ENCODE measurements at places on chromosomes 16 and 17.

- DNase-seq: no peak
These were observed 1030.3 kb upstream of the CDH8 start for GRCh38 chr16:63066552-63066951.

- no peak for DNase-seq
These were observed 4.2 kb downstream of the IRX3 start for GRCh38 chr16:54282202-54282927.

DNA sequence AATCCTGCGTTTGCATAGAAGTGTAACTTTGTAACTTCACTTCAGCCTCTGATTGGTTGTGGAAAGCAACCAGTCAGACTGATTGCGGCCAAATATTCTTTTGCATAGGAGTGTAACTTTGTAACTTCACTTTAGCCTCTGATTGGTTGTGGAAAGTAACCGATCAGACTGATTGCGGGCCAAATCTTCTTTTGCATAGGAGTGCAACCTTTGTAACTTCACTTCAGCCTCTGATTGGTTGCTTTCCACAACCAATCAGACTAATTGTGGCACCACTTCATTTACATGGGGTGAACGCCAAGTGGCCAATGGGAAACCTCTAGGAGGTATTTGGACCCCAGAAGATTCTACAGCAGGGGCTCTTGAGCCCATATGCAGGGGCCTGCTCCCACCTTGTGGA lies 1.8 kb upstream of the TMEM98 start:
- DNase-seq: no peak

DNA sequence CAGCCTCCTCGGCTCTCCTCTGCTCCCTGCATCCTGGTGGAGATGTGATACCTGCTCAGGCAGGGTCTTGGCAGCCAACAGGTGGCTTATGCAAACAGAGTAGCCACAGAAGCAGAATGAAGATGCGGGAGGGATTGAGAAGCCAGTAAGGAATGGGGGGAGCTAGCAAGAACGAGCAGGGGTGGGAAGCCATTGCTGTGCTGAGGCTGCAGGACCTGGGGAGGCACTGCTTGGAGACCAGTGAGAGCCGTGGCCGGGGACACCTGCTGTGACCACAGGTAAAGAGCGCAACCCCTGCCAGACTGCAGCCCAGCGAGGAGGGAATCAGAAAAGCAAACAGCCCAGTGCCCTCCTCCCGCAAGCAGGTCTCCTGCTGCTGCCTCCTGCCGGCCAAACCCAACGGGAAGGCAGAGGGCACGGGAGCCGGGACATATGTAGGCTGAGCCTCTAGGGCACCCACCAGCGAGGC lies 14.7 kb downstream of the AIPL1 start:
- no peak for DNase-seq

All from HS-5 (cell line).